ENCODE measurements at places on chromosomes 11 and 22.

DNA sequence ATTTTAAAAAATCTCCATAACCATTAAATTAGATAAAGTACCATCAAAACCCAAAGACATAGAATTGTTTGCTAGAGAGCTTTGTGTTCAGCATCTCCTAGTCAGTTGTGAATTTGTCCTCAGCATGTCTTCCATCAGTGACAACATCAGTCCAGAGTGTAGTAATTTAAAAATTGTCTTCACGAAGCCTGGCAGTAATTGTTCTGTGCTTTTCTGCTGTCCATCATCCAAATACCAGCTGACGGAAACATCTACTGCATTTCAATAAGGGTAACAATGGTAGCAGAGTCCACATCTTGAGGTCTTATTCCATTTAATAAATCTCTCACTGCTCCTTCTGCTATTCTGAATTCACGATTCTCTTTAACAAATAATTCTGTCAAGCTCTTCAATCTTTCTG lies 121.5 kb downstream of the ATXN10 start:
- no peak for DNase-seq

GRCh38 chr11:4006946-4007680 lies 87.5 kb upstream of the RRM1 start:
- DNase-seq: no peak

GRCh38 chr22:24304062-24304675 lies 33.5 kb downstream of the SPECC1L start:
- DNase-seq: peak; percentile 20

DNA sequence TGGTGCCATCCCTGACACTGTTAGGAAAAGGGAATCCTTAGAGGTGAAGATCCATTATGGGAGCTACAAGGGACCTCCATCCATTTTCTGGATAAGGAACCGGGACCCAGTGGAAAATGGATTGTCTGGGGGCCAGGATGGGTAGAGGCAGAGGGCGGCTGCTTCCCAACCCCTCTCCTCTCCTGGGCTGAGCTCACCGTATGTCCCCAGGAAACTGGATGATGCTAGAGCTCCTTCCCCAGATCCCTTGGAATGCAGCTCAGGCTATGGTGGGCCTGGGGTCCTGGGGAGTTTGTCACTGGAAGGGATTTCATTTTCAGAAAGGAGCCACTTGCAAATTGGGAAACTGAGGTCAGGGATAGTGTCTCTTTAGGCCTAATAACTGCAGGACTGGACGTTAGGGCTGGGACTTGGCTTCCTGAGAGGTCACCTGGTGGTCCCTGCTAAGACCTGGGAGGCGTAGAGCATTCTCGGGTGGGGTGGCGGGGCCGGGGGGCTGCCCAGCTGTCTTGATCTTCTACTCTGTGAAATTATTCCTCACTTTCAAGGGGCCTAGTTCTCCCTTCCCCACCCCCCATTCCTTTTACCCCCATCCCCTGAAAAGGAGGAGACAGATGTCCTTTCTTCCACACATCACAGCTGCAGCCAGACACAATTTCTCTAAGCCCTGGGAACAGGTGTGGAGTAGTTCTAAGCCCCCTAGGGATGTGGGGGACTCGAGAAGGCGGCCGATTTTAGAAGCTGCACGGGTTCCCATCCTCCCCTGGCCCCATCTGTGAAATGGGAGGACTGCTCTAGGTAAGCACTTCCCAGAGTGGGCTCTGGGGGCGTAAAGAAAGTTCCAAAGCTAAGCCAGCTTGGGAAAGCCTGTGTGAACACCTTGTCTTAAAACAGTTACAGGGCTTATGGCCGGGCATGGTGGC lies 99.8 kb downstream of the PKNOX2 start:
- no peak for DNase-seq

DNA sequence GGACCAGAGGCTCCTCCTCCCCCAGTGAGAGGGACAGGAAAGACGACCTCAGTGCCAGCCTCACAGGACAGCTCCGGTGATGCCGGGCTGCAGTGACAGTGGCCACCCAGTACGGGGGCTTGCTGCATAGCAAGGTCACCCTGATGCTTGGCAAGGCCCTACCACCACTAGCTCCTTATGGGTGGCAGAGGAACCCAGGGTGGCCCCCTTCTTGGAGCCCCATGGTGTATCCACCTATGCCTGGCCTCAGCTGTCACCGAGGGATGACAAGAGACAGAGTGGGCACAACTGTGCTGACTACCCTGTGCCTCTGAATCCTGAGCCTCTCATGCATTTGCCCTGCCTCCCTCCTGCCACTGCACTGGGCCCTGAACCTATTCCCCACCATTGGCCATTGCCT lies 809.2 kb downstream of the TBC1D22A start:
- DNase-seq: no peak

DNA sequence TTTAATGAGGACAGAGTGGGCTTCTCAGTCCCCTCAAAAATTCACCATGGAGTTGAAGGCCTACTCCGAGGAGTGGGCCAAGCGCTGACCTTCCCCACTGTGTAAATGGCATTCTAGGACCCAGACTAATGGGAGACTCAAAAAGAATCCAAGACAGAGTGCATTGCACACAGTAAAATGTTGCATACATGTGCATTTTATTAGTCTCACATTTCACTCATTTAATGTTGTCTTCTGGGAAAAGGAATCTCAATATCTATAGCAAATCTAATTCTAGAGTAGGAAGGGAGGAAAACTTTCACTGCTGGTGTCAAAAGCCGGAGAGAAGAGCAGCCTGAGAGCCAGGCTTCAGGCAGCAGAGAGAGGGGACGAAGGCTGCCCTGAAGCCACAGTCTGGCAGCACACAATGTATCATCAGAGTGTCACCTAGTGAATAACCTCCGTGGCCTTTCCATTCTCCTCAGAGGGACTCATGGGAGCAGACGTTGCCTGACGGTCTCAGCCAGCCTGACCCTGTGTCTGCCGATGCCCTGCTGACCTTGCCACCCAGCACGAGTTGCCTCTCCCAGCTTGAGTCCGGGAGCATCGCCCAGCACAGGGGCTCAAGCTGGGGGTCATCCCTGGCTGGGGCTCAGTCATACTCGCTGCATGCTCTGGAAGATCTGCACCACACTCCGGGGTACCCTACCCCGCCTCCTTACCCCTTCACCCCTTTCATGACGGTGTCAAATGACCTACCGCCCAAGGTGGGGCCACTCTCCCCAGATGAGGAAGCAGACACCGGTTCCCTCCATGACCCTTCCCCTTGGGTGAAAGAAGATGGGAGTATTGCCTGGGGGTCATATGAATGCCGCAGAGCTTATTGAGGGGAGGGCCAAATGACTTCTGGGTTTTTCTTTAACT lies 12.9 kb upstream of the POU2AF3 start:
- DNase-seq: no peak

- no peak for DNase-seq
Observed at GRCh38 chr11:82041764-82042163, 691.9 kb downstream of the FAM181B start.

DNA sequence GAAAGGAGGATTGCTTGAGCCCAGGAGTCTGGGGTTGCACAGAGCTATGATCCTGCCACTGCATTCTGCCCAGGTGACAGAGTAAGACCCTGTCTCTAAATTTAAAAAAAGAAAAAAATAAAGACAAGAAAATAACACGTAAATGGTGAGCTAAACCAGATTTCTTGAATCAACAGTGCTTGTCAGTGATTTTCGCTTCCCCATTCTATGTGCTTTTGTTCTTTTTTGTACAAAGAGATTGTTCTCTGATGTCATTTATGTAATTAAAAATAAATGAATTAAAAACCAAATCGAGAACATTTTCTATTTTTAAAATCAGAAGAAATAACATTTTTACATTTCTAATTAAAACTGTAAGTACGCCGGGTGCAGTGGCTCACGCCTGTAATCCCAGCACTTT lies 19.8 kb upstream of the SLC29A2 start:
- DNase-seq: no peak

DNA sequence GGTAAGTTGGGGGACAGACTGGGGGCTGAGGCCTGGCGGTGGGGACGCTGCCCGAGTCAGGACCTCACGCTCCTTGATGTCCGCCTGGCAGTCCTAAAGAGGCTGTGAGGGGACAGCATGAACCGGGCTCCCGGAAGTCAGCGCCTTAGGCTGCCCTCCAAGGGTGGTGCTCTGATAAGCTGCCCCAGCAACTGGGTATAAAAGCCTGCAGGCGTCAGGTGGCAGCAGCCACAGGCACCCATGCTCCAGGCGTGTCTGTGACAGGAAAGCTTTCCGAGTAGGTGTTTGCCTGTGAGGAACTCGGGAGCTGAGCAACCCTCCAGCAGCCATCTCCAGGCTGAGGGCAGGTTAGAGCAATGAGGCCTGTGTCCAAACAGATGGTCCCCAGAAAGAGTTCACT lies 53.0 kb downstream of the ST3GAL4 start:
- DNase-seq: no peak

DNA sequence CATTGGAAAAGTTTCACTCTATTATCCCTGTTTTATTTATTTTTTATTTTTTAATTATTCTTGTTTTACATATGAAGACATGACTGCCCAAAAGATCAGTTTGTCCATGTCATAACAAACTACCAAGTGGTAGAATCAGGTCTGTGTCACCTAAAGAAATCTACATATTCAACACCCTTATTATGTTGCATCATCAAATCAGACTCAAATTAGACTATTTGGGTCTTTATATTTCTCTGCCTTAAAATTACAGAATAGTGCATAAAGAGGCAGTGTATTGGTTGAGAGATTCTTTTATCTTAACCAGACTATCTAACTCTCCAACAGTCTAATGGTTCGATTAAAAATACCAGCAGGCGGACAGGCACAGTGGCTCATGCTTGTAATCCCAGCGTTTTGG lies 18.5 kb upstream of the ATP5MG start:
- DNase-seq: no peak

Data from bronchial epithelial cell (primary cell).